ENCODE measurements at places on chromosomes 5 and 9.

DNA sequence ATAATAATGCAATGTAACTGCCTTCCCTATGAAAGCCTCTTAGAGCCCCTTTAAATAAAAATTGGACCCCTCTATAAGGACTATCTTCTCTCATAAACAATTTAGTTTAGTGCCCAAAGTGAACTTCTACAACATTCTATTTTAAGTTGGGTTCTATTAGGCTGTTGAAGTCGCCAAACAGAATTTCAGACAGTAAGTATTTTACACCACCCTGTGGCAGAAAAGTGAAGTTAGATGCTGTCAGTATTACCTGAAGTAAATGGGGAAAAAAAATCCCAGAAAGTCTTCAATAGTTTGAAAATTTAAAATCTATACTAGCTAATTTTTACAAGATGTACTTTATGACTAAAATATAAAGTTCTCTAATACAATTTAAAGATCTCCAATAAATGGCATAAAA, 29.5 kb downstream of the CAAP1 start:
- no peak for DNase-seq

DNA sequence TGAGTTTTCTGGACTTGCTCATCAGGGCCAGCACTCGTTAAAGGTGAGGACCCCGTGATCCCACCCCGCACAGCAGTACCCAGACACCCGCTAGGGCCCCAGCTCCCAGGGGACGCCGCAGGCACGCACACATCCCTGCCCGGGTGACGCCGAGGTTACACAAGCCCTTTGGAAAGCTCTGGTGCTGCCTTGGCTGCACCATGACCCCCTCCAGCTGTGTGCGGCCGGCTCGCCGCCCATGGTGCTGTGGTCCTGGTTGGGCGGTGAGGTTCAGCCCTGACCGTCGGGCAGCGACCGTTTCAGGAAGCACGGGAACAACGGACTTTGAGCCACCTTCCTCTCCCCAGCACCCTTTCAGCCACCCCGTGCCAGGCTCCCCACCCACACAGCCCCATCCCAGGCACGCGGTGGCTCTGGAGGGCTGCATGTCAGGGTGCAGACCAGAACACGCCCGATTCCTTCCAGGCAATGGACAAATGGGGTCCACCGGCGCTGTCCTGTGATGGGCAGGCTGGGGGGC, 7.5 kb upstream of the SLC12A7 start:
- DNase-seq = no peak

DNA sequence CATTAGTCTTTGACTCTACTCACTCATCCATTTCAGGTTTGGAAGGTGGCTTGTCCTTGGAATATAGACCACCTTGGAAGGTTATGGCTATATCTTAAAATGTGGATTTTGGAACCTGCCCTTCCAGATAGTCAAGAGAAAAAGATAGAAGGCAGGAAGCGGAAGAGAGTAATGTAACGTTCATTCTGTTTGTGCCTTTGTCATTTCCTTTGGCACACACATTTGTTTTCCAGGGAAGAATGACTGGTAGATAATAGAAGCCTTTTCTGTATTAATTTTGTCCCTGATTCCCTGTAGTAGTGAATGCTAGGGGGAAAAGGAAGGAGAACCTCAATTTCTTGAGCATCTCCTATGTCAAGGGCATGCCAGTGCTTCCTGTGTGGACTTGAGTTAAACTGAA, 54.7 kb downstream of the PPIC start:
- DNase-seq = no peak

GRCh38 chr5:116062352-116062751, 22.5 kb upstream of the COMMD10 start:
- DNase-seq = no peak

DNA sequence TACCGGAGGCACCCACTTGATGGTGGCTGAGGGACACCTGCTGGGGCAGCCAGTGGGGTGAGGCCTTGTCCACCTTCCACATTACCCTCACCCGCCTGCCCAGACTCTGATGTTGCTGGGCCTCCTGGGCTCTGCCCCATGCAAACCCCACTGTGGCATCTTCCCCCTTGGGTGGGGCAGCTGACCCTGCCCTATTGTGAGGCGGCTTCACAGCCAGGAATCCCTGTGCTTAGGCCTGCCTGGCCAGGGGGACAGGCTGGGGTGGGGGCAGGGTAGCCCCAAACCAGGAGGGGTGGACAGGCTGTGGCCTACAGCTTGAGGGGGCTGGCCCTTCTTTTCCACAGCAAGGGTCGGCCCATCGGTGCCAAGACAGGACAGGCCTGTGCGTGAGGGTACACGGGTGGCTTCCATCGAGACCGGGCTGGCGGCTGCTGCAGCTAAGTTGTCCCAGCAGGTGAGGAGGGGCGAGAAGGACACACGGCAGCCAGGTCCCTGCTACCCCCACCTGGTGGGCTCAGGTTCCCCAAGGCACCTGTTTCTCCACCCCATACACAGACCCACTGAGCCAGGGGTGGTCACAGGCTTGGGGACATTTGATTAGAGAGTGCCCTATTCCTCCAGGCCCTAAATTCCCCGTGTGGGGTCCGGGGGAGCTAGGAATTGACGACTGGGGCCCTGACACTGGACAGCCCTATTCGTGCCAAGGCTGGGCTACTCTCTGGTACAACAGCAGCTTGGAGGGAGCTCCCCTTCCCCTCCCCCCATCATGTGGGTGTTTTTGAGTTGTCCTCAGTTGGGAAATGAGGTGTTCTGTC, 99.2 kb downstream of the PHF2 start:
- peak; percentile 23 for DNase-seq

- peak; percentile 63 for DNase-seq
These were observed 3.2 kb downstream of the NEK6 start for GRCh38 chr9:124260769-124261603.

GRCh38 chr9:130240410-130241197, 25.0 kb upstream of the HMCN2 start:
- DNase-seq = peak; percentile 85

- DNase-seq = no peak
These were observed 69.4 kb downstream of the KLHL3 start for GRCh38 chr5:137666461-137666850.

DNA sequence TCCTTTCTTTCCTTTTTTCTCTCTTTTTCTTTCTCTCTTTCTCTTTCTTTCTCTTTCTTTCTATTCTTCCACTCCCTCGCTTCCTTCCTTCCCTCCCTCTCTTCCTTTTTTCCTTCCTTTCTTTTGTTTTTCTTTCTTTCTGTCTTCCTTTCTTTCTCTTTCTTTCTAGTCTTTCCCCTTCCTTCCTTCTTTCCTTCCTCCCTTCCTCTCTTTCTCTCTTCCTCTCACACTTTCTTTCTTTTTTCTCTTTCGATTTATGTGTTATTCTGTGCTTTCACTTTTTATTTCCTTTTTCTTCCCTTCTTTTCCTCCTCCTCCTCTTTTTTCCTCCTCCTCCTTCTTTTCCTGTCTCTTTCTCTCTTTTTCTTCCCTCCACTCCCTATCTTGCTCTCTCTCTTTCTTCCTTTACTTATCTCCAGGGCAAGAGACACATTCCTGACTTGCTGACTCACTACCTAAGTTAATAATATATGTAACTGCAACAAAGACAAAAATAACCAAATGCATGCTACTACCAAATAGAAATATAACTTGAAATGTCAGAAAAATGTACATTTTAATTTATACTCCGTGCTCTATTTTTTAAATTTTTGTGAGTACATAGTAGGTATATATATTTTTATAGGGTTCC, 445.5 kb downstream of the GABRG2 start:
- DNase-seq = no peak

DNA sequence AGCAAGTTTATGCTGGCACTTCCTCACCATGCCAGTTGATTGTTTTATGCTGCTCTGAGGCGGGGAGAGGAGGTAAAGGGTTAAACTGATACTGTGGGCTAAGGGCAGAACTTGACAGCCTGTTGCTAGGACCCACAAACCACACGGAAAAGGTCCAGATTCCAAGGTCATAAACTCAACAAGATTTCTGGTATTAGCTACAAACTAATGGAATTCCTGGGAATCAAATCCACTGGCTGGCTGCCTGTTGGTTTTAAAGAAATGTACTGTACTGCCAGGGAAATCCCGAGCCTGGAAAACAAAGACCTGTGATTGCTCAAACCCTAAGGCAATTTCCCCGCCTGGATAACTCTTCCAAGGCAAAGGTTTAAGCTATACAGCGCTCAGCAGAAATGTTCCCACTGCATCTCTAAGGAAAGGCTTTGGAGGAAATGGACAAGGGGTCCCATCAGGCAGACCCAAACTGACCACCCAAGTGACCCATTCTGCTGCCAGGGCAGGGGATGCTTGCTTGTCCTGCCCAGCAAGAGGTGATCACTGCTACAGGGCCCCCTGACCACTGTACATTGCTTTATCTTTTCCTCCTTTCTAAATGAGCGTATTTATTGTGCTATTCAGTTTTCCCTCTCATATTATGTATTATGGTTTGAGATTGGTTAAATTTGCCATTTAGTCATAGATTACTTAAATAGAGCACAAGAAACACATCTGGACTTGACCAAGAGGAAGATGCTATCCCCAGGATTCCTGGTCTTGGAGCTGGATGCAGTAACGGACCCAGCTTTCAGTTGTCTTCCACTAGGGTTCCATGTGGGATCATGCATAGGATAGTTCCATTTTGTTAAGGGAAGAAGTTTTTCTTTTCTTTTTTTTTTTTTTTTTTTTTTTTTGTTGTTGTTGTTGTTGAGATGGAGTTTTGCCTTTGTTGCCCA, 124.3 kb downstream of the SUSD1 start:
- peak; percentile 18 for DNase-seq

- no peak for DNase-seq
These were observed 14.5 kb upstream of the NTNG2 start for GRCh38 chr9:132147331-132147730.

DNA sequence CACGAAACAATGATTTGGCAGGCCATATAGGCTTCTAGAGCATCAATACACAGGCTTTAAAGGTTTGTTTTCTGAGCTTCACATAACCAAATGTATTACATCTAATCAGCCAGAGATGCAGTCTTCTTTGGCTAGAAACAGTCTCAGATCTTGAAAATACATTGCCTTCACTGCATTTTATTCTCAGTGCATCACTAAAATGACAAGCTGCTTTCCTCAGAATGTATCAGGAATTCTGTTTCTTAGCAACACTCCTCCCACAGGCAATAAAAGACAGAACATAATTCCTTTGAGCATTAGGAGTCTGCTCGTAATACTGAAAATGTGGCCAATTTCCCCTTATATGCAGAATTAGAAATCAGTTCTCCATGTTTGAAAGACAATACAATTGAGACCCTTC, 36.9 kb downstream of the FEM1C start:
- no peak for DNase-seq

- no peak for DNase-seq
These were observed 2329.5 kb downstream of the MAT2B start for GRCh38 chr5:165834891-165835290.

- DNase-seq = no peak
These were observed 15.9 kb upstream of the TNFAIP8 start for GRCh38 chr5:119339965-119340364.

GRCh38 chr9:79664375-79664831, 92.6 kb downstream of the TLE4 start:
- DNase-seq = no peak

- DNase-seq = no peak
These were observed 26.3 kb upstream of the SEMA6A start for GRCh38 chr5:116600876-116601275.

DNA sequence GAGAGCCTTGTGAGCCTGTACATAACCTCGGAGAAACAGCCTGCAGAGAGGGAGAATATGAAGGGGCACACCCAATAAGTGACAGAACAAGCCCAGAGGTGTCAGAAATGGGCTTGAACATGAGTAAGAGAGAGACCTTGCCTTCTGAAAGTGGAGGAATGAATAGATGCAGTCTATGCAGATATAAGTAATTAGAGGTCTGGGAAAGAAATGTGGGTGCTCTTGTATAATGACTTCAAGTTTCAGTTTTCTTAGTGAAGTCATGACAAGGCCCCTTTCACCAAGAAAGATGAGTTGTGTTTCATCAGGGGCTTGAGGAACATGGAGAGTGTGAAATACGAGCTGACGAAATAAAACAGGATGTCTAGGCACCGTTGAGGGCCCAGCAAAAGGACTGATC, 15.1 kb downstream of the GRAMD2B start:
- DNase-seq = no peak

- DNase-seq = no peak
These were observed 698.8 kb upstream of the C9orf72 start for GRCh38 chr9:28272127-28272526.

DNA sequence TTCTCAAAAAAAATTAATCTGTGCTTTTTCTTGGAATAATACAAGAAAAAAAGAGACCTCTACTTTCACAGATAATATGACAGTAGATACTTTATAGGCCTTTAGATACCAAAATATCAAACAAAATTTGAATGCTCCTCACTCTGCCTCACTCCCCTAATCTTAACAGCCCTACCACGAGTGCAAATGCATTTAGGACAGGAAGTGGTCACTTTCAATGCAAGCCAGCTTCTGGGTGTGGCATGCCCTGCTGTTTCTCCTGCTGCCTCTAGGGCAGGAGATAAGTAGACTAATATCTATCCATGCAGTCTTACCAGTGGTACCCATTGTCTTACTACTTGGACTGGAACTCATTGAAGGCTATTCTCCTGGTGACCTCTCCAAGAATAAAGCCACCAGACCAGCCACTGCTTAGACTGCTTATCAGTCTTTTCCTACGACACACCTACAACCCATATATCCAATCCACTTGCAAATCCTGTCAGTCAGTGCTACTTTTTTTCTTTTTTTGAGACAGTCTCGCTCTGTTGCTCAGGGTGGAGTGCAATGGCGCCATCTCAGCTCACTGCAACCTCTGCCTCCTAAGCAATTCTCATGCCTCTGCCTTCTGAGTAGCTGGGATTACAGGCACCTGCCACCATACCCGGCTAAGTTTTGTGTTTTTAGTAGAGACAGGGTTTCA, 23.0 kb downstream of the FRRS1L start:
- DNase-seq = no peak

DNA sequence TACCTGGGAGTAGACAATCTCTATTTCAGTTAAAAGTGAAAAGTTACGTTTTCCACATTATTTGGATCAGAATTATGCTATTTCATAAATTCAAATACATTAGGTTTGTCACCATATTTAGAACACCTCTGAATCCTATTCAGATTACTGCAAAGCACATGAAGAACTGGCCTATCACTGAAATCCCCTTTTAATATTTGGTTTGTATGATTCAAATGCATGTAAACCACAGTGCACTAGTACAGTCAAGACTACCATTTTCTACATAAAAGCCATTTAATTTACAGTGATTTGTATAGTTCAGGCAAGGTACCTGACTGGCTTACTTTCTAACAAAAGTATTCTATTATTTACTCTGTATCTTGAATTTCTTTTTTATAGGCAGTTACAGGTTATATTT, 212.5 kb downstream of the MEF2C start:
- DNase-seq = no peak

DNA sequence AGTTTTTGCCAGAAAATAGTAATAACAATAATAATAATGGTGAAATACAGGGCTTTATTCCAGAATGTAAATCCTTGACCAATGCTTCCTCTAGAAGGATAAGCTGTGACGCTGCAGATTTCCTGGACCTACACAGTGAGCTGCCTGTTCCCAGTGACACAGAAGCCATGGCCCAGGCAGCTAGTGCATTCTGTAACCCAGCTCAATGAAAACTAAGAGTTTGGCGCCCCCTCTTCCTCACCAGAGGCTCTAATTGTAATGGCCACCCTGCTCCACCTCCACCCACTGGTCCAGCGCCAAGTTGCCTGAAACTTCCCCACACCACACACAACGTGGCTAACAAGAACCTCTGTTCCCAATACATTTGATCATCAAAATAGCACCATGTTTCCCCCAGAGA, 248.1 kb downstream of the CETN3 start:
- peak; percentile 85 for DNase-seq

GRCh38 chr9:133246562-133246961, 28.4 kb downstream of the ABO start:
- no peak for DNase-seq
